ENCODE measurements at places on chromosomes 4 and X. TPM values are rescaled to one million over a fixed set of nuclear protein-coding genes. Genes with fewer than 3 reads are reported as not detected.

Gene TEC
- total RNA-seq, result 3.6 TPM

Gene IBSP
- not detected for total RNA-seq

Gene NKAP
- total RNA-seq, result 6.5 TPM

- DNase-seq, result peak; percentile 43
Observed at GRCh38 chrX:110412971-110413726, 54.5 kb downstream of the RTL9 start.

GRCh38 chr4:172787111-172787510 is 381.5 kb upstream of the GALNT7 start:
- DNase-seq, result no peak

DNA sequence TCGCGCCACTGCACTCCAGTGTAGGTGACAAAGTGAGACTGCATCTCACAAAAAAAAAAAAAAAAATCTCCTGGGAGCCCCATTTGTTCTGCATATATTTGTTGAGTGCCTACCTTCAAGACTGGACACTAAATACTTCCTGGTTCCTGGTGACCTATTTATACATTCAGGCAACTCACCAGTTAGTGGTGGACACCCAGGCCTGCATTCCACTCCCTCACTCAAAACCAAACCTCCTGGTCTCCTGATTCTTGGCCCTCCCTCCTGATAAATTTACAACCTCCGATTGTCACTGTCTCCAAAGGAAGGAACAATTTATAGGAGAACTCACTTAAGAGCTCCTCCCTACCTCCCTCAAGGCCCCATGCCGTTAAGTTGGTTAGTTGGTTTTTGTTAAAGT is 3.1 kb downstream of the SYAP1 start:
- peak; percentile 76 for DNase-seq

- DNase-seq, result no peak
Observed at GRCh38 chr4:1092983-1093361, 20.4 kb downstream of the RNF212 start.

DNA sequence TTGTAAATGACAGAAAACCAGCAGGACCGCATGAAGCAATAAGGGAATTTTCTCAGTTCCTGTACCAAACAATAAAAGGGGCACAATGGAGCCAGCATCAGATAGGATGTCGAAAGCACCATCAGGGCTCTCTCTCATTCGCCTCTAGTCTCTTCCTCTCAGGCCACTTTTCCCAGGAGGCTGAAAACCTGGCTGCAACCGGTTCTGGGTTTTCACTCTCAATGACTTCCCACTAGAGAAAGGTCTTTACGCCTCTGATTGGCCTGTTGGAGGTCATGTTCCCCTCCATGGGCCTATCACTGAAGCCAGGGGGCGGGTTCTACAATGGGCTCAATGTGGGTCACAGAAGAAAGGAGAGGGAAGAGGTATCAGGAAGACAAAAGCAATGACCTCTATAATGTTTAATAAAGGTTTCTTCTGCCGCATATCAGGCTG is 29.3 kb downstream of the ZNF827 start:
- DNase-seq, result peak; percentile 84

All from Caki2 (cell line).